ENCODE measurements at places on chromosomes 1 and 21. TPM values are rescaled to one million over a fixed set of nuclear protein-coding genes. Genes with fewer than 3 reads are reported as not detected.

The TRAF3IP3 gene
- polyA plus RNA-seq, result 0.31 TPM

The CCDC185 gene
- polyA plus RNA-seq, result not detected

The C1orf87 gene
- polyA plus RNA-seq, result not detected

The CYP4A11 gene
- not detected for polyA plus RNA-seq

The PRDM16 gene
- polyA plus RNA-seq, result not detected

The COX20 gene
- 24.8 TPM for polyA plus RNA-seq

The TMCC2 gene
- 5.3 TPM for polyA plus RNA-seq

The FMO5 gene
- polyA plus RNA-seq, result 0.50 TPM
